NCI-H1092 treated with DMSO at 0.1 percent for 48 hours (cell line): ENCODE measurements at places on chromosomes 2 and 18.

- no peak for DNase-seq
These were observed 3.5 kb downstream of the ACSL3 start for GRCh38 chr2:222864296-222864695.

DNA sequence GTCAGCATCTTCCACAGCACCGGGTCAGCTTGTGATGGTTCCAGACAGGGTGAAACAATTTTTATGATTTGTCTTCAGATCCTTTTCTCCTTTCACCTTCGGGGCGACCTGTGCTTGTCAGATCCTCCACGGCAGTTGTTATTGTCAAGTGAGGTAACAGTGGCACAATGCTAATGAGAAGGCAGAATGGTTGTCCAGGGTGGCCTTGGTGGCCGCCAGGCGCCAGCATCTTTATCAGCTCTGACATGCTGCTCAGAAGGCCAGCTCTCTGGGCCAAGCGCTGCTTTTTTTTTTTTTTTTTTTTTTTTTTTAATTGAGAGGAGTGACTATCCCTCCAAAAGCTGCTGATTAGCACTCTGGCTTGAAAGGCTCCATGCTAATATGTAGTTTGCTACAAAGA, 52.3 kb upstream of the MGAT5 start:
- no peak for DNase-seq

- no peak for DNase-seq
These were observed 135.8 kb downstream of the TCF4 start for GRCh38 chr18:55452123-55452611.

GRCh38 chr18:79445696-79446561, 50.2 kb downstream of the NFATC1 start:
- DNase-seq = no peak

- no peak for DNase-seq
These were observed 627.0 kb downstream of the CNTNAP5 start for GRCh38 chr2:124652099-124652498.
